ENCODE measurements at places on chromosomes 1 and 21.

- H3K27me3 ChIP-seq, result no peaks in the 10 kb centered on the region
- H3K4me3 ChIP-seq, result no peak overlapping the region
- peak; percentile 77 for DNase-seq
- no peak overlapping the region for H3K27ac ChIP-seq
These were observed 4.7 kb downstream of the MR1 start for GRCh38 chr1:181038399-181038873.

- no peaks in the 10 kb centered on the region for H3K27me3 ChIP-seq
- no peaks in the 10 kb centered on the region for H3K36me3 ChIP-seq
- H3K4me3 ChIP-seq, result no peak overlapping the region
- H3K27ac ChIP-seq, result no peak overlapping the region
- H3K4me1 ChIP-seq, result peaks cover 16% of the 10 kb centered on the region
These were observed 8.7 kb downstream of the PLA2G2D start for GRCh38 chr1:20110679-20111078.

- peak overlapping the region; percentile 83 for H3K27ac ChIP-seq
- no peaks in the 10 kb centered on the region for H3K27me3 ChIP-seq
- peaks cover 31% of the 10 kb centered on the region for H3K4me1 ChIP-seq
- H3K4me3 ChIP-seq, result no peak overlapping the region
- H3K36me3 ChIP-seq, result no peaks in the 10 kb centered on the region
These were observed 35.5 kb upstream of the HHAT start for GRCh38 chr1:210293171-210293607.

DNA sequence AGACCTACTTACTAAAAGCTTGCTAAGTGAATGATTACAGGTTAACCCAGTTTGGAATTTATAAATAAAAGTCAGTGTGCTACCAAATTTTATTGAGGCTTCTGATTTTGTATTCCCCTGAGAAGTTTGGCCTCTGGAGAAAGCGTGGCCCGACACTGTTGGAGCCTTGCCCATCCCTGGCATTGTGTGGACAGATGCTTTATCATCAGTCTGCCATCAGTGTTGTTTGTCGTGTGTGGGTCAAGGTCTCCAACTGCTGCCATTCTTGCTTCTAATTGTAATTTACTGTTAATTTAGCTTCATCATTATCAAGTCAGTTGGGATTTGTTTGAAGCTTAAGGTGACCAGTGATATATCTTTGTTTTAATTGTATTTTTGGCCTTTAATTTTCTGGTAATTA, 62.0 kb upstream of the LPGAT1 start:
- H3K27me3 ChIP-seq, result no peaks in the 10 kb centered on the region
- H3K4me1 ChIP-seq, result no peaks in the 10 kb centered on the region
- H3K4me3 ChIP-seq, result no peak overlapping the region
- no peaks in the 10 kb centered on the region for H3K36me3 ChIP-seq

DNA sequence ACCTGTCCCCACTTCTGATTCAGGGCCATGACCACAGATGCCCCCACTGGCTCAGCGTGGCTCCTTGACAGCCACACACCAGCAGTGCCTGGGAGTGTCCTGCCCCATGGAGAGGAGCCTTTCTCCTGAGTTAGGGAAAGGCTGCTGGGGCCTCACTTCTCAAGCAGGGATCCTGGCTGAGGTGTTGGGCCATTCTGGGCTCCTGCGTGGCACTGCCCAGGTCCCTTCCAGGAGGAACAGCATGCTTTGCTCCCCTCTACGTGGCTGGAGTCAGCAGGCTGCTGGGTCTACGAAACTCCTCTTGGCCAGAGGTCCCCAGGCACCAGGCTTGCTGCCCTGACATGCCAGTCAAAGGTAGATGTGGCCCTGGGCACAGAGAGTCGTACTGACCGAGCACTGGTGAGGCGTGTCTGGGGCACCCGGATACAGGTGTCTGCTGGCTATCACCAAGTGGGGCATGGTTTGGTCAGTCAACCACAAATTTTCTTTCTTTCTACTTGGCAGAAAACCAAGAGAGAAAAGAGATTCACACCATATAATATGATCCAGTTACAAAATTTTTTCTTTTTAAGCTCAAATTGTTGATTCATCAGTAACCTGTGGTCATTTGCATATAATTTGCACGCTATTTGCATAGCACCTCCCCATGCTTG, 4.1 kb downstream of the ADORA1 start:
- DNase-seq, result no peak
- peaks cover 19% of the 10 kb centered on the region for H3K27me3 ChIP-seq
- no peak overlapping the region for H3K4me3 ChIP-seq
- no peak overlapping the region for H3K27ac ChIP-seq
- H3K4me1 ChIP-seq, result peaks cover 7% of the 10 kb centered on the region
- no peaks in the 10 kb centered on the region for H3K36me3 ChIP-seq

DNA sequence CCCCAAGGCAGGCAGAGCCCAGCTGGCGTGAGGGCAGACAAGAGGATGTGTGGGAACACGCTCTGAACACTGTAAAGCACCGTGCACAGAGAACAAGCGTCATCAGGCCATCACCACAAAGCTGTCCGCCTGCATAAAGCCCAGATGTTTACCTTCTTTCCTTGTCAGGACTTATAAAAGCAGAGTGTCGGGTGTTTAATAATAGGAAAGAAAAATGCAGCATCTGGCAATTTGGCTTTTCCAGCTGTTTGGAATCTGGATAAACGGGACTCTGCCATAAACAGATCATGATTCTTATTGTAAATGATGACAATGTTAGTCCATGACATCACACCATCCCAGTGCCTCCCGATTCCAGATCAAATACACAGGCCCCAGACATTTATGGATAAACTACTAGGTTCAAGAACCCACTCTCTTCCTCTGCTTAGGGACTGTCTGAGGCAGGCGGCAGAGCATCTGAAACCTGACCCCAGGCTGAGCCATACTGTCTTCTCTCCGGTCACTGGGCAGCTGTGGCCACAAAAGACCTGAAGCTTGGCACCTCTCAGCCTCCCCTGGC, 4.2 kb downstream of the GLIS1 start:
- no peak for DNase-seq
- no peak overlapping the region for H3K27ac ChIP-seq
- H3K4me3 ChIP-seq, result no peak overlapping the region
- H3K36me3 ChIP-seq, result no peaks in the 10 kb centered on the region
- H3K27me3 ChIP-seq, result peaks cover 25% of the 10 kb centered on the region

GRCh38 chr1:40267767-40268187, 9.7 kb downstream of the ZMPSTE24 start:
- no peaks in the 10 kb centered on the region for H3K4me1 ChIP-seq
- H3K36me3 ChIP-seq, result peaks cover 19% of the 10 kb centered on the region
- H3K4me3 ChIP-seq, result no peak overlapping the region
- no peak for DNase-seq
- no peak overlapping the region for H3K27ac ChIP-seq
- no peaks in the 10 kb centered on the region for H3K27me3 ChIP-seq

DNA sequence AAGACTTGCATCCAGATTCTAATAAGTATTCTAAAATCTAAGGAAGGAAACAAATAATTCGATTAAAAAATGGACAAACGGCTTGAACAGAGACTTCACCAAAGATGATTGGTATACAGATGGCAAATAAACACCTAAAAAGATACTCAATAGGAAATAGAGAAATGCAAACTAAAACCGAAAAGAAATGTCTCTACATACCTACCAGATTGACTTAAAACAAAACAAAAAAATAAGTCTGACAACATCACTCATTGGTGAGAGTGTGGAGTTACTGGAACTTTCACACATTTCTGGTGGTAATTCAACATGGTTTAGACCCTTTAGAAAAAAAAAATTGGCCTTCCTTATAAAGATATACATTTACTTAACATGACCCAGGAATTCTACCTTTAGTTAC, 869.8 kb downstream of the TTLL7 start:
- no peak overlapping the region for H3K27ac ChIP-seq
- H3K4me1 ChIP-seq, result no peaks in the 10 kb centered on the region
- no peaks in the 10 kb centered on the region for H3K36me3 ChIP-seq
- H3K4me3 ChIP-seq, result no peak overlapping the region
- no peaks in the 10 kb centered on the region for H3K27me3 ChIP-seq

GRCh38 chr1:87449348-87449963, 120.8 kb downstream of the LMO4 start:
- H3K4me1 ChIP-seq, result peaks cover 4% of the 10 kb centered on the region
- no peaks in the 10 kb centered on the region for H3K36me3 ChIP-seq
- no peaks in the 10 kb centered on the region for H3K27me3 ChIP-seq
- DNase-seq, result peak; percentile 66
- no peak overlapping the region for H3K4me3 ChIP-seq

GRCh38 chr21:16841975-16842695, 670.7 kb upstream of the CXADR start:
- H3K36me3 ChIP-seq, result no peaks in the 10 kb centered on the region
- no peak overlapping the region for H3K4me3 ChIP-seq
- no peak for DNase-seq
- no peaks in the 10 kb centered on the region for H3K4me1 ChIP-seq
- H3K27me3 ChIP-seq, result no peaks in the 10 kb centered on the region

- H3K4me3 ChIP-seq, result no peak overlapping the region
- H3K36me3 ChIP-seq, result no peaks in the 10 kb centered on the region
- H3K27ac ChIP-seq, result no peak overlapping the region
These were observed 23.1 kb upstream of the UMODL1 start for GRCh38 chr21:42047821-42048613.

GRCh38 chr1:14787604-14788003, 189.1 kb downstream of the KAZN start:
- DNase-seq, result peak; percentile 88
- H3K27ac ChIP-seq, result no peak overlapping the region
- H3K36me3 ChIP-seq, result no peaks in the 10 kb centered on the region
- no peaks in the 10 kb centered on the region for H3K27me3 ChIP-seq
- peaks cover 7% of the 10 kb centered on the region for H3K4me1 ChIP-seq

GRCh38 chr1:29361686-29362085, 125.4 kb downstream of the PTPRU start:
- no peak overlapping the region for H3K27ac ChIP-seq
- no peaks in the 10 kb centered on the region for H3K27me3 ChIP-seq
- DNase-seq, result peak; percentile 60
- no peak overlapping the region for H3K4me3 ChIP-seq
- H3K36me3 ChIP-seq, result no peaks in the 10 kb centered on the region
- H3K4me1 ChIP-seq, result no peaks in the 10 kb centered on the region

GRCh38 chr1:147673406-147673805, 3.1 kb upstream of the ACP6 start:
- no peak overlapping the region for H3K27ac ChIP-seq
- H3K36me3 ChIP-seq, result no peaks in the 10 kb centered on the region

- no peak overlapping the region for H3K4me3 ChIP-seq
- no peaks in the 10 kb centered on the region for H3K27me3 ChIP-seq
- no peak for DNase-seq
These were observed 127.1 kb downstream of the HUNK start for GRCh38 chr21:31999810-32000468.

DNA sequence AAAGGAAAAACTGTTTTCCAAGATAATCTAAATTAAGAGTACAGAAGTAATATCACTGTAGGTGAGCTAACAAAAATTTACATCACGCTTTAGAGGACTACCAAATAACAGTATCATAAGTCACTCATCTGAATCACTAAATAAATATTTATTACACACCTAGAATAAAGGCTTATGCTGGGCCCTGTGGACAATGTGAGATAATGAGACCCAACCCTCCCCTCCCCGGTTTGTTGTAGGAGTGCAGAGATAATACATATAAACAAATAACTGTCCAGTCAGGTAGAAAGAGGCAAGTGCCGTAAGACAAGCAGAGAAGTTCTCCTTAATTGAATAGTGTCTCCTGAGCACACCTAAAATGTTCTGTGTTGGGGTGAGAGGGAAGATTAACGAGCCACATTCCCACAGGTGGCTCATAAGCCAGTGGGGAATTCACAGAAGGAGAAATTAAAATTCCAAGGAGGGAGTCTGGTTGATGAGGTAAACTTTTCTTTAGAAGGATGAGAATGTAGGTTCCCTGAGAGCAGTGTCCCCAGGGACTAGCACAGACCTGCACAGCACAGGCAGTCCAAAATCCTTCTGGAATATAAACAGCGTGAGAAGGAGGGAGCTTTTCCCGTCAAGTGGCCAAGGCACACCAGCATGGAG, 241.4 kb downstream of the NFIA start:
- no peaks in the 10 kb centered on the region for H3K27me3 ChIP-seq
- peak; percentile 3 for DNase-seq
- no peaks in the 10 kb centered on the region for H3K36me3 ChIP-seq
- H3K4me3 ChIP-seq, result no peak overlapping the region
- H3K4me1 ChIP-seq, result peaks cover 2% of the 10 kb centered on the region

DNA sequence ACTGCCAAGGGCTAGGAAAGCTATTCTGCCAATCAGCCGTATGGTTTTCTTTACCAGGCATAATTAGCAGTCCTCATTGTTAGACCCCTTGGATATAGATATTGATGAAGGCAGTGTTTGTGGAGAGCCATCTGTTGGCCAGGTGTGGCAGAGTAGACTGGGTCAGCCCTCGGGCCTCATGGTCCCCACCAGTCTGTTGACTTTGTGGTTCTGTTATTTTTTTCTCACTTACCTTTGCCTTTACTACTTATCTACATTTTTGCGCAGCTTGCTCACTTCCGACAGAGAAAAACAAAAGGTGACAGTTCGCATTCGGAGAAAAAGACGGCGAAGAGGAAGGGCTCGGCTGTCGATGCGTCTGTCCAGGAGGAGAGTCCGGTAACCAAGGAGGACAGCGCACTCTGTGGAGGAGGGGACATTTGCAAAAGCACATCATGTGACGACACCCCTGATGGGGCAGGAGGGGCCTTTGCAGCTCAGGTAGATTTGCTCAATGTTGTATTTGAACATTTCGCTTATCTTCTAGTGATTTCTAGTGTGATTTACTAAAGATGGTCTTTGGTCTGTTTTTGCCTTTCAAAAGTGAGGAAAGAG, 2.3 kb downstream of the PCNT start:
- no peaks in the 10 kb centered on the region for H3K27me3 ChIP-seq
- peaks cover 6% of the 10 kb centered on the region for H3K36me3 ChIP-seq
- DNase-seq, result peak; percentile 25
- peaks cover 10% of the 10 kb centered on the region for H3K4me1 ChIP-seq
- no peak overlapping the region for H3K27ac ChIP-seq

DNA sequence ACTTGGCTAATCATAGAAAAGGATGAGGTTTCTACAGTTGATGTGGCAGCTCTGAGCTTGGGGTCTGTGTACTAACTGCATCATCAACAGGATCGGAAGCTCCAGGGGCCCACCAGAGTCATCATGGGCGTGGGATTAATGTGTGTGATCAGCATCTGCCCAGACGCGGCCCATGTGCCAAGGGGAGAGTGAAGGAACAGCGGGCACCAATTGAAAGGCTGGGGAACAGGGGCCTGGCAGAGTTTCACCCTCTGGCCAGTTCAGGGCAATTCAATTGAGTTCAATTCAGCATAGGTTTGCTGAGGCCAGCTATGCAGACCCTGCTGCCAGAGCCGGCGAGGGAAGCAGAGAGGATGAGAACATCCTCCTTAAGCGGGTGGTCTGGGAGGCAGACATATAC, 260.0 kb upstream of the AJAP1 start:
- H3K4me1 ChIP-seq, result no peaks in the 10 kb centered on the region
- no peaks in the 10 kb centered on the region for H3K27me3 ChIP-seq
- no peak for DNase-seq
- H3K36me3 ChIP-seq, result no peaks in the 10 kb centered on the region
- H3K4me3 ChIP-seq, result no peak overlapping the region
- no peak overlapping the region for H3K27ac ChIP-seq

Measured in trophoblast cell (in vitro differentiated cells and primary cell).